ENCODE measurements at places on chromosomes 4 and X.

GRCh38 chr4:158161551-158162354 is 11.1 kb downstream of the GASK1B start:
- no peak for DNase-seq

GRCh38 chrX:150683536-150684146 is 9.6 kb upstream of the MTMR1 start:
- no peak for DNase-seq

DNA sequence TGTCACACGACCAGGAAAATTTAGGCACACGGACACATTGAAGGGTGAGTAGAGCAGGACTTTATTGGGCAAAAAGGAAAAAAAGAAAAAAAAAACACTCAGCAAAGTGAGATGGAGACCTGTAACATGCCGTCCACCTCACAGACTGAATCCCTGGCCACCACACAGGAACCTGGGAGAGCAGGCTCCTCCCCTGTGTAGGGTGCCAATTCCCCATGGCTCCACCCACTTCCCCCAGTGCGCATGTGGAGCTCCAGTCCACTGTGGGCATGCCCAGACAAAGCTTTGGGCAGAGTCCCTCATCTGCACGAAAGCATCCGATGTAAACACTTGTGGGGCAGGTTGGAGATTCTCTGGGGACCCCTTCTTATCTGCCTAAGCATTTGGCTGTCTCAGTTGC is 23.6 kb upstream of the CBR4 start:
- DNase-seq, result no peak

DNA sequence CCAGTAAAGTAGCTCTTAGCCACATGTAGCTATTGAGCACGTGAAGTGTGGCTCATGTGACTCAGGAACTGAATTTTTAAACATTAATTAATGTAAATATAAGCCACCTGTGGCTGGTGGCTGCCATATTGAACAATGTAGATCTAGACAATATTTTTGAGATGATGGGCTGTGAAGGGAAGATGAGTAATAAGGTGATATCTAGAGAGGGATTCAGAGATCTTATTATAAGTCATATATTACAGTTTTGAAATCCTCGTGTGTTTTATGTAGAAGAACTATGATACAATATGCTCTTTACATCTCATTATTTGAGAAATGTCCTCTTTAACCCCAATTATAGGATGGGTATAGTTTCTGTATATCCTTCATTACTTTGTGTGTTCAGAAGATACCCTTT is 5.6 kb downstream of the GAR1 start:
- no peak for DNase-seq

DNA sequence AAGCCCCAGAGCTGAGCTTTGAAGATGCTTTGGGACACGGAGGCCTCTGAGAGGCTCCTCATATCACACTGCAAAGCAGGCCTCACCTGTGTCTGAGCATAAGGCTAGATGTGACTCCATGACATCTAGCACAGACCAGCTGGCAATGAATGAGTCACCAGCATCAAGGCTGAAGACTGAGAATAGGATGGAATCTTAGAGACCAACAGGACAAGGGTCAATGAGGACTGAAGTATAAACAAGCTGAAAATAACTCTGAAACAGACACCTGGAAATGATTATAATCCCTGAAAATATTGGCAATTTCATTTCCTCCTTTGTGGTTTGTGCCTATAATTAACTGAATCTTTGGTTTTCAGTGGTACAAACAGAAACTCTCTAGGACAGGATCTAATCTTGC is 87.1 kb upstream of the PRPS1 start:
- DNase-seq, result no peak

DNA sequence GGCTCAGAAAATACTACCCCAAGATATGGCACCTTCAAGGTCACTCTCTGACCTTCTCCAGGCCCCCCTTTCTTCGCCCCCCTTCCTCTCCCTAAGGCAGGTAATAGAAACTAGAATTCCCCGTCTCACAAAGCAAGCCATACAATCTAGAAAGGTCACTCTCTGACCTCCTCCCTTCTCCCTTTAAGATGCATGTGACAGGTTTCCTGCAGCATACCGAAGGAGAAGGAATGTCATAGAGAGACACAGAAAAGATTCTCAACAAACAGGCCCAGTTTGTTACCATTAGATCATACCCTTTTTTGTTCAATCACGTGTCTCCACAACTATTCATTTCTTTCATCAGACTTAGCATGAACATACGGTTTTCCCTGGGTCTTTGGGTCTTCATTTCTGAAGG is 51.2 kb upstream of the RBMXL3 start:
- DNase-seq, result no peak

DNA sequence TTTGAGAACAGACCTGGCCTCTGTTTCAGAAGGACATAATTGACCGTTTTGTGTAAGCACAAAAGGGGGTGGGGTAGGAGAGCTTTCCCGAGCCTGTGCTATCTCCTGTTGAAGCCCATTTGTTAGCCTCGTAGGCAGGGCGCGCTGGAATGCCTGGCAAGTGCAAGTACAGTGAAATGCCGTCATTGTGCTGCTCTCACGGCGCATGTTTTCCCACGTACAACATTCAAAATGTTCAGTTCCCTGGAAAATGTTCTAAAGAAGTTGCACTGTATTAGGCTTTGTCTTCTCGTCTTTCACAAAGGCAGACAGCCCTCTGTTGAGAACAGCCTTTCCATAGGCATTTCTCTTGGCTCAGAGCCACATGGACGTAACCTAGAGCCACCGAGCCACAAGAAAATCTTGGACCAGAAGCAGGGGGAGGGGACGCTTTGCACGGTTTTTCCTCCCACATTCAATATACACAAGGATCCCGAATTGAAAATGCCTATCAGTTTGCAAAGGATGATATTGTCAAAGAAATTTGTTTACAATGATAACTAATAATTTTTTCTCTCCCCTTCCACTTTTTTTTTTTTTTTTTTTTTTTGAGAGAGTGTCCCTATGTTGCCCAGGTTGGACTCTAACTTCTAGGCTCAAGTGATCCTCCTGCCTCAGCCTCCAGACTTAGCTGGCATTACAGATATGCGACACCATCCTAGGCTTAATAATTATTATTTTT is 54.6 kb upstream of the RAPGEF2 start:
- no peak for DNase-seq

DNA sequence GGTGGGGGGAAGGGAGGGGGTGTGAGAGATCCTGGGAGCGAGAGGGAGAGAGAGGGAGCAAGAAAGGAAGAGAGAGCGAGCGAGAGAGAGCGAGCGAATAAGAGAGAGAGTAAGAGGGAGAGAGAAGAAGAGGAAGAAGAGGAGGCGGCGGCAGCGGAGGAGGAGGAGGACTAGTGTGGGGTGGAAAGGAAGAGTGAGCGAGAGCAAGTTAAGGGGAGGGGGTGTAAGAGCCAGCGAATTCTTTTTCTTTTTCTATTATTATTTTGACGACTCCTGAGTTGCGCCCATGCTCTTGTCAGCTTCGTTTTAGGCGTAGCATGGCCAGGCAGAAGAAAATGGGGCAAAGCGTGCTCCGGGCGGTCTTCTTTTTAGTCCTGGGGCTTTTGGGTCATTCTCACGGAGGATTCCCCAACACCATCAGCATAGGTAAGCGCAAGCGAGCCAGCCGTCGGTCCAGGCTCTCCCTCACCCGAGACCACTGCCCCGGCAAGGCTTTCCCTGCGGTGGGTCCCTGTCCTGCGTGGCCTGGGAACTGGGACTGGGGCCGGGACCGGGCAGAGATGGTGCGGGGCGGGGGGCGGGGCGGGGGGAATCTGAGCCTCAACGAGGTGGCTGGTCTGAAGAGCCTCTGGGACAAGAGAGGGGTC is at the start of gene GRIA3:
GRIA3 (plus strand) TSS at position 60 of the 647 bp plus-strand sequence; CDS start at position 318, 258 bp downstream.
- no peak for DNase-seq

DNA sequence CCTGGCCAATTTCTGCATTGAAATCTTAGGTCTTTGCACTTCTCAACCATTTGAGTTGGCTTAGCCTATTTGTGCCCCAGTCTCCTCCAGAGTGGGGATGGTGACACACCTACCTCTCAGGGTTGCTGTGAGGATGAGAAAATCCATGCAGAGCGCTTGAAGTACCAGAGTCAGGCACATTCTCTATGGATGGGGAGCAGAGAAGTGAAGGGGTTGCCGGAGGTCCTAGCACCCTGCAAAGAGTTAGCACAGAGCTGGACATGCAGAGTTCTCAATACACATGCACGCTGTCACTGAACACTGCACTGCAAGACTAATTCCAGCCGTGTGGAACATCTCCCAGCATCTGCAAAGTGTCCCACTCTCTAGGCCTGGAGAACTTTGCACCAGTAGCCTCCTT is 2.6 kb upstream of the STK32B start:
- no peak for DNase-seq

DNA sequence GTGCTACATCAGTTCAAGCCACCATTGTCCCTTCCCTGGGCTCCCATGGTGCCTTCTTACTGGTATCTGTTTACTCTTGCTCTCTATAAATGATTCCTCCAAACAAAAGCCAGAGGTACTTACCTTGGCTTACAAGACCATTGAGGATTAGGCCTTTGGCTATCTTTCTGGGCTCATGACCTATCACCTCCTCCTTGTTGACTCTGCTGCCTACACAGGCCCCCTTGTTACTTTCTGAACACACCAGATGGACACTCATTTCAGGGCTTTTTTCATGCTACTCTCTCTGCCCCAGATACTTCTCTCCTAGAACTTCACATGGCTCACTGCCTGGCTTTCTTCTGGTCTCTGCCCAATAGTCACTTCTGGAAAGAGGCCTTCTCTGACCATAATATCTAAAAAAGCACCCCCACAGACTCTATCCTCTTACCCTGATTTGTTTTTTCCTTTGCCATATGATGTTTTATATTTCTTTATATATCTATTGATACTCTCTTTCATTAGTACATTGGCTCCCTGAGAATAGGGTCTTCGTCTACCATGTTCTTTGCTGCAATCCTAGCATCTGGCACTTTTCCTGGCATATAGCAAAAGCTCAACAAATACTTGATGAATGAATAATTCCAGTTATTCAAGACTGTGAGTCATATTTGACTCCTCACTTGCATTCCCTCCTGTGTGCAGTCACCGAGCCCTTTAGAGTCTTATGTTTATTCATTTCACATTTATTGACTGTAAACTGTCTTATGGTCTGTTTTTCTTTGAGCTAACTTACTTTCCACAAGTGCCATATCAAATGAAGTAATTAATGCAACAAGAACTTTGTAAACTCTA is 27.1 kb upstream of the TAPT1 start:
- DNase-seq, result no peak

DNA sequence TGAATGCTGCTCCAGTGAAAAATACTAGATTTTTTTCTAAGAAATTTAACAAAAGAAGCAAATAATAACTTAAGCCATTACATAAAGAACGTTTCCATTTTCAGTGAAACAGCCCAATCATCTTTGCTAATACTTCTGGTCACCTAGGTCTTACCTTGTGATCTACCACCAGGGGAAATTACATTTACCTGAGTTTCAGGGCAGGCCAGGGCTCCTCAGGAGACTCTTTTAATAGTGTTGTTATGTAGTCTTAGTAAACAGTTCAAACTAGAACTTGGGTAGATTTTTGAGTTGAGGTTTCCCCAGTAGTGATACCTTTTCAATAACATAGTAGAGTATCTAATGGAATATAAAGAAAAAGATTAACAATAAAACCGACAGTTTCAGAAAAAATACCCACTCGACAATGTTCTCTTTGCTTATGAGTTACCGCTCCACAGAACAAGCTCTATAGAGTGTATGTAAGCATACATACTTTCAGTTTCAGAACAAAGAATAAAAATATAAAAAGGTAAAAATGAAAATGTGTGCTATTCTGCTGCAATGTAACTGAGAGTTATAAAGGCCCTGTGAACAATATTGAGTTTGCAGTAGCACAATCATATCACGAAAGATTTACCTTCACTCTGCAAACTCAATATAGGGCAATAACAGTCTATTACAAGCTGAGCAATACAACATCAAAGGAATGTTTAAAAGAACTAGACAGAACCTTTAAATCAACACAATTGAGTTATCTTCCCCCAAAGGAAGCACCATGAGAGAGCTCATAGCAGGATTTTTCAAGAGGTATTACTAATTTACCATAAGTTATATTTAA is 165.8 kb downstream of the ATOH1 start:
- DNase-seq, result no peak

GRCh38 chr4:119693126-119693525 is 64.5 kb upstream of the PDE5A start:
- no peak for DNase-seq

DNA sequence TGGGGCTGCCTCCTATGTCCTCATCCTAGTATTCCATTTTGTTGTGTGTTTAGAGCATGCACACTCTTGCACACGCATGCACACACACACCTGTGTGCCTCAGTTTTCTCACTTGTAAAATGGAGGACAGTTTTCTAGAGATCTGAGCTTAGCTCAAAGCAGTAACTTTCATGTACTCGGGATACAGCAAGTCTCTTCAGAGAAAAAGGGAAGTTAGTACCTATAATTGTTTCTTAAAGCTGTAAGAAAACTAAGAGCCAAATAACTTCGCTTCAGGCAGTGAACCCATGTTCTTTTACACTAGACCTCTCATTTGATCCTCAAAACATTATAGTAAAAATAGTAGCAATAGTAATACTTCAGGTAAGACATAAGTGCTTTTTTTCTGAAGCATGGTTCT is 49.6 kb downstream of the KIT start:
- no peak for DNase-seq

- no peak for DNase-seq
Measured at GRCh38 chr4:58553679-58554078, 1443.5 kb upstream of the IGFBP7 start.

DNA sequence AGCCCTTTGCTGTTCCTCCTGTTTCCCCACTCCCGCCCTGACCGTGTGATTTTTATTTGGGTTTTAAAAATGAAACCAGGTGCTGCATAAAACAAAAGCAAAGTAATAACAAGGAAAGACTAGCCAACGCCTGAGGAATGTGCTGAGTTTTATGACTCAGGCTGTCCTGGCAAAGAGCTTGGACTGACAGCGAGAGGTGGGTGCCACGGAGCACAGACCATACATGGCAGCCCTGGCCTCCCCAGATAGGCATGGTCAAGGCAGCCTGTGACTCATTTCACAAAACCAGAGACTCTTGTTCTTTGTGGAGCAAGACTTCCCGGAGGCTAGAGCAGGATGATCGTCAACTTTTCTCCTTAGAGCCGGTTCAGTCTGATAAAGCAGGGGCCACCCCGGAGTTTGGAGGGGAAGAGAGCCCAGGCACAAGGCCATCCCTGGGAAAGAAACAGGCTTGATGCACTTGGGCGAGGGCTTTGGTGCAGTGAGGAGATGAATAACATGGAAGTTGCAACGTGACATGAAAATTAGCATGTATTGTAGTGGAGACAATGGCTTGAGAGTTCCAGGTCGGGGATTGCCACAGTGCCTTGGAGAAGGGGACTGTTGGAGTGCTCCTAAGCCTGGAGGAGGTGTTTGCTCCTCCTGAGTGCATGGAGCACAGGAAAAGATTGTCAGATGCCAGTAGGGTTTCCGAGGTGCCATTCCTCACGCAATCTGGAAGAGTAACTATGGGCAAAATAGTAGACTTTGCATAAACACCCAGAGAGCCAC is 54.8 kb downstream of the C4orf51 start:
- DNase-seq, result no peak

GRCh38 chr4:168677879-168678278 is 181.0 kb downstream of the PALLD start:
- DNase-seq, result no peak

- DNase-seq, result no peak
Measured at GRCh38 chr4:70895405-70895804, 6.8 kb upstream of the MOB1B start.

GRCh38 chr4:78293821-78294301 is 236.7 kb downstream of the FRAS1 start:
- no peak for DNase-seq

All from activated effector memory CD4-positive, alpha-beta T cell treated with Interleukin-2 at 50 U/mL for 16 hours (primary cell).